CD8-positive, alpha-beta memory T cell (primary cell): ENCODE measurements at places on chromosomes 3 and 15.
A peak's percentile ranks its signal among the peaks of the same experiment; 100 is the strongest.

- no peaks in the 10 kb centered on the region for H3K27me3 ChIP-seq
- no peak overlapping the region for H3K4me3 ChIP-seq
- no peaks in the 10 kb centered on the region for H3K4me1 ChIP-seq
These were observed 172.2 kb downstream of the SSR3 start for GRCh38 chr3:156382458-156383346.

GRCh38 chr3:196198081-196198675, 13.0 kb downstream of the ZDHHC19 start:
- H3K4me3 ChIP-seq = no peak overlapping the region
- H3K27me3 ChIP-seq = no peaks in the 10 kb centered on the region
- no peak for DNase-seq
- H3K4me1 ChIP-seq = peaks cover 13% of the 10 kb centered on the region

- H3K27me3 ChIP-seq = peaks cover 8% of the 10 kb centered on the region
- no peak overlapping the region for H3K27ac ChIP-seq
- H3K36me3 ChIP-seq = no peaks in the 10 kb centered on the region
- DNase-seq = no peak
- peaks cover 4% of the 10 kb centered on the region for H3K4me1 ChIP-seq
These were observed 4.2 kb upstream of the PEX5L start for GRCh38 chr3:180040966-180041365.

DNA sequence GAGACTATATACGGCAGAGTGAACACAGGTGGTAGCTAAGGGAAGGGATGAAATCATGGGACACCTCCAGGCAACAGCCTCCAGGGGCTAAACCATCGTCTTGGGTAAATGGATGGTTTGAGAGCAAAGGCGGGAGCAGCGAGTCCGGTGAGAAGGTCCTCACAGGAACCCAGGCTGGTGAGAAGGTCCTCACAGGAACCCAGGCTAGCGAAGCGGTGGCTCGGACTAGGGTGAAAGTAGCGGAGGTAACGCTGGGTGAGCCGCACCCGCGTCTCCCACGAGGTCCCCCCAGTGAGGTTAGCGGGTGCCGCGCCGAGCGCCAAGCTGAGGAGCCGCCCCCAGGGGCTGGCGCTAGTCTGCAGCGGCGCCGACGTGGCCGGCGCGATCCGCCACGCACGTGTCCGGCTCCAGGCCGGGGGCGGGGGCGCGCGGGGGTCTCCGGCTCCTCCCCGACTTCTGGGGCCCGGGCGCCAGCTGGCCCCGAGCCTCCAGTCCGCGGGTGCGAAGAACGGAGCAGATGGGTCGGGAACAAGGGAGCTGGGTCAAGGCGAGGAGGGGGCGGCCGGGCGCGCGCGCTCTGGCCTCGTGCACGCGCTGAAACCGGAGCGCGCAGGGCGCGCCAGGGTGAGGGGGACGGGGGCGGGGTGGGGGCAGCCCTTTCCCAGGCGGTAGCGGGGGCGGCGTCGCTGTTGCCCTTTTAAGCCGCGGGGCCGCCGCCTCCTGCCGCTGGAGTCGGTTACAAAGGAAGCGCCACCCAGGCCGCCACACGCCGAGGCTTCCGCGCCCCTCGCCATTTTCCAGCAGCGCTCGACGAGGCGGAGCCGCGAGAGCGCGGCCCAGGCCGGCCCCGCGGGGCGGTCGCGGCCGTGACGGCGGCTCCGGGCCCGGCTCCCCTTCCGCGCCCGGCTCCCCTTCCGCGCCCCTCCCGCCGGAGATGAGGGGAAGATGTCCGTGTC, at the start of gene UBE2Q2:
Gene UBE2Q2 (plus strand): TSS at position 726 of the 956 bp plus-strand sequence. CDS start 220 bp downstream, at position 946.
- peak; percentile 68 for DNase-seq
- H3K27ac ChIP-seq = peak within 1 kb of the TSS; percentile 74
- H3K4me3 ChIP-seq = peak within 1 kb of the TSS; percentile 70
- no peaks in the 10 kb centered on the region for H3K27me3 ChIP-seq
- peaks cover 37% of the 10 kb centered on the region for H3K4me1 ChIP-seq

DNA sequence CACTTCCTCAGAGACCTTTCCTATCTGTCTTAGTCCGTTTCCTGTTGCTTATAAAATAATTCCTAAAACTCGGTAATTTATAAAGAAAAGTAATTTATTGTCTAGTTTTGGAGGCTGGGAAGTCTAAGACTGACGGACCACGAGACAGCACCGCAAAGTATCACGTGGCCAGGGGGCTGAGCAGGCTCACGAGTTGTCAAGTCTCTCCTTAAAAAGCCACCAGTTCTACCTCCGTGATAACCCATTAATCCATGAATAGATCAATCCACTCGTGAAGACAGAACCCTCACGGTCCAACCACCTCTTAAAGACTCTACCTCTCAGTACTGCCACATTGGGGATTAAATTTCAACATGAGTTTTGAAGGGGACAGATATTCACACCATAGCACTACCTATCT, 821 bp downstream of the LINS1 start:
- peaks cover 72% of the 10 kb centered on the region for H3K4me1 ChIP-seq
- H3K36me3 ChIP-seq = no peaks in the 10 kb centered on the region
- no peaks in the 10 kb centered on the region for H3K27me3 ChIP-seq
- peak overlapping the region; percentile 87 for H3K27ac ChIP-seq
- peak; percentile 25 for DNase-seq
- peak overlapping the region; percentile 96 for H3K4me3 ChIP-seq

GRCh38 chr3:42517117-42517516, 14.7 kb downstream of the VIPR1 start:
- H3K36me3 ChIP-seq = no peaks in the 10 kb centered on the region
- no peak overlapping the region for H3K27ac ChIP-seq

DNA sequence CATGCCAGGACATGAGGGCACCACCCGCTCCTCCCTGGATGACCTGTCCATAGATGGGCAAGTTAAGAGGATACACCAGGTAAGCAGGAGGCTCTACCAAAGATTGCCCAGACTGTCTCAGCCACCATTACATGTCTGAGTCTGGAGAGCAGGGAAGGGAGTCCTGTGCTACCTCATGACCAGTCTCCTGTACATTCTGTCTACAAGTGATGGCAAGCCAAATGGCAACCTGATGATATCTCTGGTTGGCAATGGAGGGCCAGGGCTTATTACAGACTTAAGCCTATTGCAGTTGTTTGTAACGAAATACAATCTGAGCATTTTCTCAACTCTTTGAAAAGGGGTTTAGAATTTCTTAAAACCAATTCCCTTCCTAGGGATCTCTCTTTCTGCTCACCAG, 31.8 kb downstream of the ABHD6 start:
- no peaks in the 10 kb centered on the region for H3K27me3 ChIP-seq
- no peaks in the 10 kb centered on the region for H3K4me1 ChIP-seq
- H3K4me3 ChIP-seq = no peak overlapping the region
- no peak for DNase-seq
- no peak overlapping the region for H3K27ac ChIP-seq

DNA sequence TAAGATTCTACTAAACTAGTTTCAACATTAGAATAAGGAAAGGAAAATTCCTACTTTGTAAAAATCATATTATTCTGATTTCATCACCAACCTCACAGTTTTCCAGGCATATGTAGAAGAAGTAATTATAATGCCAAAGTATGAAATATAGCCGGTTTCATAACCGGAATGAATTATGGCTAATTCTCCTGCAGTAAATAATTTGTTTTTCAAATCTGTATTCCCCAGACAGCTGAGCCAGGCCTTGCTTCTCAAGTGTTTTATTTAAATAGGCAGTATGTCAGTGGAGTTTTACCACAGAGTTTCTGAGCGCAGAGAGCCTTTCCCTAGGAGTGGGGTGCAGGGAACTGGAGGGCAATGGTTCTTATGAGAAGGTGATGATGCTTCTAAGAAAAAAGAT, 8.7 kb upstream of the CPA3 start:
- no peak for DNase-seq
- H3K36me3 ChIP-seq = no peaks in the 10 kb centered on the region
- no peaks in the 10 kb centered on the region for H3K4me1 ChIP-seq
- no peaks in the 10 kb centered on the region for H3K27me3 ChIP-seq
- H3K27ac ChIP-seq = no peak overlapping the region

DNA sequence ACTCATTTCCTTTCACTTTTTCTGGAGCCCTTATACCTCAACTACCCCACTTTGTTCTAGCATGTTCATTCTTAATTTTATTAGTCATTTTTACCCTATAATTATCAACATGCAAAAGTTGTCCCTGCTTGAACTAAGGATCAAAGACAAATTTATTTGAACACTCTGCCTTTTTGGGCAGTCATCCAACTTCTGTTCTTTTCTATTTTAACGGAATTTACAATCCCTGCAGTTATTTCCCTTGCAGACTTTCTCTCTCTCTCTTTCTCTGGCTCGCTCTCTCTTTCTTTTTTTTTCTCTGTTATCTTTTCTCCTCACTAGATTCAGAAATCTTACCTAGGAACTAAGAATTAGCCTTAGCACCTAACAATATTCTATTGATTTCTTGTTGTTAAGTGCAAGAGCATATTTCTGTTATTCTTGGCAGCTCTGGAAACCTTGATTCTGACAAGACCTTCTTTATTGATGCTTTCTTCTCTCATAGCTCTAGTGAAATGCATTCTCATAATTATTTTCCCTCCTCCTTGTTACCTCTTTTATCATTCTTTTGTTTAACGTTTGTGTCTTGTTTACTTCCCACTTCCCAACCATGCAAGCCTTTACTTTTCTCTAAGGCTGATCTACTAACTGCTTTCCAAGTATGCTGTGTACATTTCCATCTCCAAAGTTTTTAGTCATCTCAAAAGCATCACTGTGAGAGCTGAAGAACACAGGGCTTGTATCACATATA, 951.6 kb downstream of the DIPK2A start:
- DNase-seq = no peak
- H3K27ac ChIP-seq = no peak overlapping the region
- H3K4me1 ChIP-seq = no peaks in the 10 kb centered on the region
- no peaks in the 10 kb centered on the region for H3K27me3 ChIP-seq
- no peaks in the 10 kb centered on the region for H3K36me3 ChIP-seq
